ENCODE measurements at places on chromosomes 5 and 9.

DNA sequence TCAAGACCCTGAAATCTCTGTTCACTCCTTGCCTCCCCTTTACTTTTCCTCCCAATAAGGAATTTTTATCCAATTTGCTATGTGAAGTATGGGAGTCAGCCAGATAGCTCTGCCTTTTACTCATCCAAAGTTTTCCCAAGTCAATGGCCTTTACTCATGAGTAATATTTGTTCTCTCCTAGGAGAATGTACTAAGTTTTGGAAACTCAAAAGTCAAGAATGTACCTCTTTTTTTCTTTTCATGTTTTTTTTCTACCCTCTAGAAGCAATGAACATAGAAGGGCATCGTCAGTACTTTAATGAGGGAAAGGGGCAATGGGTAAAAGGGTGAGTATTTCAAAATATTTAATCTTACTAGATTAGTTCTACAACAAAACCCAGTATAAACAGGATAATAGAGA lies 140.2 kb upstream of the SGCD start:
- no peak for DNase-seq

DNA sequence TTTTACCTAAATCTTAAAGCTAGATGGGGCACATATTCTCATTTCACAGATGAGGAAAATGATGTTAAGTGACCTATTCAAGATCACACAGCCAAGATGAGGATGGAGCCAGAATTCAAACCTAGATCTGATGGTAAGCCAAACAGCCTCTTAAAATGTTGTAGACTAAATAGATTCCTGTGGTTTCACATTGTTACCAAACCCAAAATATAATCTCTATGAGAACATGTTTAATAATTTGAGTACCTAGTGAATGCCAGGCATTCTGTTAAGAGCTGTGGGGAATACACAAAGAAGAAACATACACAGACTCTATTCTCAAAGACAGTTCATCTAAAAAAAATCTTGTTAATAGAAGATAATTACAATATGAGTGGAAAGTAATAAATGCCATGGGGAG lies 25.2 kb downstream of the HOMER1 start:
- no peak for DNase-seq

DNA sequence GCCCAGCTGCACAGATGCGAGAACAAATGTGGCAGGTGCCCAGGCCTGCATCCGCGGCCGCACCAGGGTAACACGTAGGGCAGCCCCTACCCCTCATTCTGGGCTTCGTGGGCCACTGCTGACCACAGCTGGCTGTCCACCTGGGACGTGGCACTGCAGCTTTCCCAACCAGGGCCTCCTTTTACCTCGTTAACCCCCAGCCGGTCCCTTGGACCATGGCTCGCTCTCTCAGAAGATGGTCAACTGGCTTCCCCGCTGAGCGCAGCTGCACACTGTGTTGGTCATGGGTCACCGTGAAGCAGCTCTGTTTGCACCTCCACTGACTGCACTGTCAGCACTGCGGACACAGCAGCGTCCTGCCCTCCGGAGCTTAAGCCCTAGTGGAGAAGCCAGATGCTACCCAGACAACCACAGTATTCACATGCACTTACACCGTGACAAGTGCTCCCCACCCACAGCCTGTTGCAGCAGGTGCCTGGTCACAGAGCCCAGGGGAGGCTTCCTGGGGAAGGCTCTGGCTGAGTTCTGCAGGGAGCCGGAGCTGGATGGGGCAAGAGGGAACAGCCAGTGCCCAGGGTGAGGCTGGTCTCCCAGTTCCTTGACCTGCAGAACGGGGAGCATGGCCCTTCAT lies 10.5 kb upstream of the PLEKHG4B start:
- no peak for DNase-seq

- DNase-seq, result peak; percentile 47
These were observed 681 bp downstream of the CPLANE1 start for GRCh38 chr5:37248421-37248969.

GRCh38 chr5:1314564-1314982 lies 19.7 kb upstream of the TERT start:
- DNase-seq, result no peak

GRCh38 chr9:135584371-135584770 lies 22.8 kb downstream of the PAEP start:
- no peak for DNase-seq

GRCh38 chr9:17272536-17272935 lies 137.7 kb downstream of the CNTLN start:
- DNase-seq, result no peak

Measured in NCI-H2081 (cell line).